ENCODE measurements at places on chromosomes 4 and X.

DNA sequence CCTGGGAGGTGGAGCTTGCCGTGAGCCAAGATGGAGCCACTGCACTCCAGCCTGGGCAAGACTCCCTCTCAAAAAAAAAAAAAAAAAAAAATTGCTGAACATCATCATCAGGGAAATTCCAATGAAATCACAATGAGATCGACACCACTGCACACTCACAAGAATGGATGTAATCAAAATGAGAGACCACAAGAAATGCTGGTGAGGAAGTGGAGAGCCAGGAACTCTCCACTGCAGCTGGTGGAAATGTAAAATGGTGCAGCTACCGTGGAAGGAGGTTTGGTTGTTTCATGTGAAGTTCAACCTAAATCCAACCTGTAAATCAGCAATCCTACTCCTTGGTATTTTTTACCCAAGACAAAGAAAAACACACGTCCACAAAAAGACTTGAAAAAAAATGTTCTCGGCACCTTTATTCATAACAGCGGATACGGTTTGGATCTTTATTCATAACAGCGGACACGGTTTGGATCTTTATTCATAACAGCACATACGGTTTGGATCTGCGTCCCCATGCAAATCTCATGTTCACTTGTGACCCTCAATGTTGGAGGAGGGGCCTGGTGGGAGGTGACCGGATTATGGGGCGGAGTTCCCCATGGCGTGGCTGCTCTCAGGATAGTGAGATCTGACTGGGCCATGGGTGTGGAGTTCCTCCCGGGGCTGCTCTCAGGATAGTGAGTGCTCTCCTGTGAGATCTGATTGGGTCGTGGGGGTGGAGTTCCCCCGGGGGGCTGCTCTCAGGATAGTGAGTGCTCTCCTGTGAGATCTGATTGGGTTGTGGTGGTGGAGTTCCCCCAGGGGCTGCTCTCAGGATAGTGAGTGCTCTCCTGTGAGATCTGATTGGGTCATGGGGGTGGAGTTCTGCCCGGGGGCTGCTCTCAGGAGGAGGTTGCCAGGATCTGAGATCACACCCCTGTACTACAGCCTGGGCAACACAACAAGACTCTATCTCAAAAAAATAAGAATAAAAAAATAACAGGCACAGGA, 7.7 kb downstream of the GAK start:
- peak; percentile 15 for DNase-seq

GRCh38 chr4:5409237-5409636, 299.1 kb downstream of the EVC2 start:
- no peak for DNase-seq

GRCh38 chrX:32451954-32452695, 759.2 kb downstream of the DMD start:
- DNase-seq: no peak

DNA sequence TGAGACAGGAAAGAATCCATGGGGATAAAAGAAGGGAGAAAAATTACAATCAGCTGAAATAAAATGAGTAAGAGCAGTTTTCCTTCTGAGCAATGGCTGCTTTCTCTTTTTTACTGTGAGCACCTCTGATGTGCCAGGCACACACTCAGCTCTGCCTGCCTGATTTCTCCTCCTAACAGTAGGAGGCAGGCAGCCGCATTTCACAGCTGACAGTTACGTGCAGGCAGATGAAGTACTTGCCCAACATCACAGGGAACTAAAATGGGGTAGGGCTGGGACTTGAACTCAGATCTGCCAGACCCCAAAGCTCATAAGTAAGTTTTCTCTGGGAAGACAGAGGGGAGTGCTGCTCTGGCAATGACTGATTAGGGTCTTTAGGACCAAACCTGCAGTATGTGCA, 54.6 kb downstream of the C4orf50 start:
- DNase-seq: no peak

DNA sequence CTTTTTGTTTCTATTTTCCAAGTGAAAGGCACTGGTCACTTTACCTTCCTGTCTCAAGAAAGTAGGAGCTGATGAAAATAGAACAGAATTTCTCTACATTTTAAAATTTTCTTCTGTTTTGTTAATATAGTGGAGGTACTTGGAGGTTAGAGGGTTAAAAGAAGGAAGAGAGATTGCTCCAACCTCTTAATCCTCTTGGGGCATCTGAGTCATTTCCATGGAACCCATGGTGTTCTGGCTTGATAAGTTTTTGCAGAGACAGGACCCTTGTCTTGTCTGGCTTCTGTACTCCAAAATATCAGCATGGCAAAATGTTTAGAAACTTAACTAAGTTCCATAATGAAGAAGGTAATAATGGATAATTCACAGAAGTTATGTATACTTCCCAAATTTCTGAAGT, 727.2 kb downstream of the C4orf33 start:
- DNase-seq: no peak

GRCh38 chrX:3257471-3257870, 89.0 kb downstream of the MXRA5 start:
- no peak for DNase-seq

DNA sequence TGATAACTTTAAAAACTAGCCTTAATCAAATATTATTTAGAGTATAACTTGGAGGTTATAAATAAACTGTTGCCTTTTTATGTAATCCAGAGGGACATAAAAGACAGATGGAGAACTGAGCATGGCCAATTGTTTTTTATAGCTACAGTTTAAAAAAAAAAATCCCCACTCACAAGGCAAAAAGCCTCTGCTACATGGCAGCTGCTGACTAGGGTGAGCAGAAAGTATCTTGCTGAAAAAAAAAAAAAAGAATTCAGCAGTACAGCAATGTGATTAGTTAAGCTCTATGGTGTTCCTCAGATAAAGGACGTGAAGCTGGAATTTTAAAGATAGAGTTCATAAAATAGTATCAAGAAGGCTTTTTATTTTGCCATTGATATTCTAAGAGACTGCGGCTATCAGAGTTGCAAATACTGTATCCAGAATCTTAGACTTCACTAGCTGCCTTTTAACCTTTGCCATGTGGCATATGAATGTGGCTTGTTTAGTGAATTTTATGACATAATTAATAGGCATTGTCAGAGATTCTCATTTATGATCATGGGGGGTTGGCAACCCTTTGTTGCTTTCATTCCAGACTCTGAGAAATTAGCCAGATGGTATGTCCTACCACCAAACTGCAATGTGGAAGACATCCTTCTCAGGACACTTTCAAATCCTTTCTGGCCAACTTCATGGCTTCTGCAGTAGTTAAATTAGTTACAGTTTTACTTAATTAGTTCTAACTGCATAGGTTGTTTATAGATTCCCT, 498.0 kb downstream of the STPG2 start:
- DNase-seq: no peak

DNA sequence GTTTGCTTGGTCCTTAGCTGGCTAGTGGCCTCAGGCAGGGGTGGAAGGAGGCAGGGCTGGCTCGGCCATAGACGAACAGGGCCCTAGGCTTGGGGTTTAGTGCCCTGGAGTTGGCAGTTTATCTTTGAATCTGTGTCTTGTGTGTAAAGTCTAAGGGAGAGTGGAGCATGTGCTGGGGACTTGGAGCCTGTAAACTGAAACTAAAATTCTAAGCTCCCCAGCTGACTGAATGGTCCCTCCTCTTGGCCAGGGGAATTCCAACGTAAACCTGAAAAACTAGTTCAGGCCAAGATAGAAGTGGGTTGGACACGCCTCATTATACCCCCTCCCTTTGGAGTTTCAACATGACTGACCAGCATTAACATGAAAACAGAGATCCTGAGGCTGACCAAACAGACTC, 46.1 kb upstream of the GPR78 start:
- no peak for DNase-seq

DNA sequence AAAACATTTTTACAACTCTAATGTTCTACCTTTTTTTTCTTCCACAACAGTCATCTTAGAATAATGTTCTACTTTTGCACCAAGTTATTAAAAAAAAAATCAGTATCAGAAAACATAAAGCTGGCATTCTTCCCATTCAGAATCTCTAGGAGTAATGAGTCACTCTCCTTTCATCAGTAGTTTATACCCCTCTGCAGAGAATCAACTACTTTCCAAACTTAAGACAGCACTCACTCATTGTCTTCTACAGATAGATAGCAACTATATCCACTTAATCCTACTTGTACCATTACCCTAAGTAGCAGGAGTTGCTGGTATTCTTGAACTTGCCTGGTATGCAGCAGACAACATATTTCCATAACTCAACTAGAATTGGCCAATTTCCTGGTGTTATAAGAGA, 3.2 kb downstream of the TIGD4 start:
- no peak for DNase-seq

DNA sequence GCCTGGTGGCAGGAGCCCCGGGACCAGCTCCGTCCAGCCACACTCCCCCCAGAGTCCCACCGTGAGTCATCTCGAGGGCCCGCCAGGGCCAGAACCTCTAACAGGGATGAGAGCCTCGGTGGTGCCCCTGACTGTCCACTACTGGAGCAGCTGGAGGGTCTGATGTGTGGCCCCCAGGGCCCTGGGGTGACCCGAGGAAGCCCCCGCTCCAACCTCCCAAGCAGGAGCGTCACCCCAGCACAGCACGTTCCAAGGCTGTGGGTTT, 135.9 kb upstream of the NKX1-1 start:
- no peak for DNase-seq

DNA sequence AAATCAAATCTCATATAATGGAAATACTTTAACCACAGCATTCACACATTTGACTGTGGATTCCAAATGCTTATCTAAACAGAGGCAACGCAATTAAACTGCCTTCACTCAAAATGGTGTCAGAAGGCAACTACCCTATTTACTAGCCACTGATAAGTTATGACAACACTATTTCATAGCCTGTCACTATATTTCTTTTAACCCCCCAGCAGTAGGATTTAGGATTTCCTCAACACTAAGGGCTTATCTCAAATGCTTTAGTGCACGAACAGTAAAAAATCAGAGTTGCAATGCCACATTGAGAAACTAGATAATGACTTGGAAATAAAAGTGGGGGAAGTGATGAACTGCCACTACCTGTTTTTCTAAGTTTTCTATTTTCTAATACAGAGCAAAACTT, 66.7 kb downstream of the DHX15 start:
- no peak for DNase-seq

- no peak for DNase-seq
Measured at GRCh38 chrX:2427147-2427546, 73.6 kb downstream of the DHRSX start.

- DNase-seq: no peak
Measured at GRCh38 chr4:110950731-110951130, 327.9 kb upstream of the PITX2 start.

DNA sequence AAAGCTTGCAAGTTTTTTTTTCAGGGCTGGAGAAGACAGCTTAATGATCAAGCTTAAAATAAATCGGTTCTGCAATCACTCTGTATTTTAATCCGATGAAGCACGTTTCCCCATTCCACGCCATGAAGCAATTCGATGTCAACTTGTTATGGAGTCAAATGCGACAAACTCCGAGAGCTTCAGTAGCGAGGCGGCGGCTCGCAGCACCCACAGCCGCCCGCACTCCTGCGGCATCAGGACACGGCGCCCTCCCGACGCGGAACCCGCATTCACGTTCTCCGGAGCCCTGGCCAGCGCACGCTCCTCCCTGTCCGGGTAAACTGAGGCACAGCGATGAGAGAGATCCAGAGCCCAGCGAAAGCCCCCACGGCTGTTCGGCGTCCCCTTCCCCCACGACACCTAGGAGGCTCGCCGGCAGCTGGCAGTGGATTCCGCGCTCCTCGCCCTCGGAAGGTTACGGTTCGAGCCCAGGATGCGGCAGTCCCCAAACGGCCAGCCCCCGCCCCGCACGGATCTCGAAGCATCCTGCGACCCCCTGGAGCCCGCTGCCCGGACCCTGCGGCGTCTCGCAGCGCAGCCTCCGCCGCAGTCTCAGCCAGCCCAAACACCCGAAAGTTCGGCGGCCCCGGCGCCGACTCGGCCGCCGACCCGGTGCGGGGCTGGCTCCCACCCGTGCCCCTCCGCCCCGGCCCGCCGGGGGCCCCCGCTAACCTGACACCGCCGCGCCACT, 507 bp downstream of the MFAP3L start:
- no peak for DNase-seq

- no peak for DNase-seq
Measured at GRCh38 chrX:77953302-77953701, 16.1 kb downstream of the PGAM4 start.

DNA sequence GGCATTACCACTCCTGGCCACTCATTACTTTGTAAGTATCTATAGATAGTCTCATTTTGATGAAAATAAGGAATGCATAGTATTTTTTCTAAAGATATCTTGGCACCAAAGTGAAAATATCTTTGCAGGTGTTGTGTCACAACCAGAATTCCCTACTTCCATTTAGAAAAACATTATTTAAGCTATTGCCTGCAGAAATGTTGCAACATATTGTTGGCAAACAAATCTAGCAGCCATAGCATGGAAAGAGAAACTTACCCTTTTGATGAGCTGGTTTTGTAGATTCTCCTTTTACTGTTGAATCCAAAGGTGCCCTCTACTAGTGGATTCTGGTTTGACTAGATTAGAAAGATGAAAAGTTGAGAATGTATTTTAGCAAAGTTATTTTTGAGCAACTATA, 138.8 kb downstream of the AREG start:
- DNase-seq: no peak

DNA sequence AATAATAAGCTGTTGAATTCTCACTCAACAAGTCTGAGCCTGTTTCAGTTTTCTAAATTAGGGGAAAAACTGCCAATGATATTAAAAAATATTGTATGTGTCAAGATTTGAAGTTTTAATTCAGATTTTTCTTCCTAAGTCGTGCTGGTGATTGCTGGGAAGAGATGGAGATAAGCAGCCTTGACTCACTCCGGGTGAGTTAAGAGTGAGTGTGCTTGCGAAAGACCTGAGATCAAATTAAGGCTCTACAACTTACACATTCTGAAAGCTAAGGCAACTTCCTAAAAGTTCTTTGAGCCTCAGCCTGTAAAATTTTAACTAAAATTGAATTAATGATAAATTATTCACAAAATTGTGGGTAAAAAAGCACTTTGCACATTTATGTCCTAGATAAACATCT, 1441.2 kb downstream of the PCDH7 start:
- DNase-seq: no peak

GRCh38 chr4:113013751-113014150, 35.7 kb upstream of the ANK2 start:
- DNase-seq: no peak

GRCh38 chrX:153361781-153362397, 27.9 kb downstream of the ZNF275 start:
- no peak for DNase-seq

DNA sequence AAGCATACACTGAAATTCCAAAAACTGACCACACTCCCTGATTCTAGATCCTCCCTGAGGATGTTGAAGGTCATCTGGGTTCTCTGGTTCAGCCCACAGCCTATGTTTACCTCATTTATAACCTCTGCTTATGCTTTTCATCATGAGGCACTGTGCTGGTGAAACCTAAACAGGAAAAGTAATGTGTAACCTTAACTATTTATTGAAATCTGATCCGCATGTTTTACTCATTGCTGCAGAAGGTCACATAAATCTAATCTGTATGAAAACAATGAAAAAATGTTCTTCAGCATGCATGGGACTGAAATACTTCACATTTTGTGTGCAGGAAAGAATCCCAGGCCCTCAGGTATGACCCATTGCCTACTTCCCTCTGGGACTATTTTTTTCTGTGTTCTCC, 30.3 kb downstream of the UCHL1 start:
- DNase-seq: no peak
